EL (cell line): ENCODE measurements at places on chromosomes 11 and 22.

DNA sequence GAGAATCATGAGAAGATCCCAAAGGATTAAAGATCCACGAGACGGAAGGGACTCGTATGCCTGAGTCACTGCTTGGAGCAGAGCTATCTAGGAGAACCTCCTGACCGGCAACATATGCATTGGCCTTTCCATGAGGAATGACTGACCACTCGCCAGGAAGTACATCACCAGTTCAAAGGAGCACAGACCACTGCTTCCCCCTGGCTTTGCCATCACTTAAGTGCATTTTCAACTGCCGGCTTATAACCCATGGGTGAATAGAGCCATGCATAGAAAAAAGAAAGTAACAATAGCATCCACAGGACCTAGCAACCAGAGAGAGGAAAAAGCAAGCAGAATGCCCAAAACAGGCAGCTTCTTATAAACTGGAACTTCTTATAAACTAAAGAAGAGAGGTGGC is 98.3 kb upstream of the ZC3H12C start:
- DNase-seq, result no peak

- peak; percentile 81 for DNase-seq
Observed at GRCh38 chr11:34214961-34215805, 109.8 kb downstream of the NAT10 start.

GRCh38 chr11:124807201-124807600 is 7.0 kb upstream of the MSANTD2 start:
- no peak for DNase-seq

DNA sequence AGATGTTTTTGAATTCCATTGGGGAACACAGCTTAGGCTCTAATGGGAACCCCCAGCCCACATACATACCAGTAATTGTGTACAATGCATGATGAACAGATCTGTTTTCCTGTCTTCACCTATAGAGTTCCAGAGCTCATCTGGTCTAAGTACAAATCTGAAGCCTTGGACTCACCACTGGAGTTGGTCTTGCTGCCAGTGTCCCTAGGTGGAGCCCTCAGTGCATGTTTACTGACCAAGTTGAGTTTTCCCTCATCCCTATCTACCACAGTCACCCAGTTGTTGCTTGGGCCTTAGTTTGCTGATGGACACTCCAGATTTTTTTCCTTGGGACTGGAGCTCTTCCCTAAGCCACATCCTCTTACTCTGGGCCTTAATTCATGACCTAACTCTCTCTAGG is 159.2 kb upstream of the DDI1 start:
- peak; percentile 13 for DNase-seq

GRCh38 chr22:26597480-26597879 is 7.5 kb upstream of the TPST2 start:
- no peak for DNase-seq

DNA sequence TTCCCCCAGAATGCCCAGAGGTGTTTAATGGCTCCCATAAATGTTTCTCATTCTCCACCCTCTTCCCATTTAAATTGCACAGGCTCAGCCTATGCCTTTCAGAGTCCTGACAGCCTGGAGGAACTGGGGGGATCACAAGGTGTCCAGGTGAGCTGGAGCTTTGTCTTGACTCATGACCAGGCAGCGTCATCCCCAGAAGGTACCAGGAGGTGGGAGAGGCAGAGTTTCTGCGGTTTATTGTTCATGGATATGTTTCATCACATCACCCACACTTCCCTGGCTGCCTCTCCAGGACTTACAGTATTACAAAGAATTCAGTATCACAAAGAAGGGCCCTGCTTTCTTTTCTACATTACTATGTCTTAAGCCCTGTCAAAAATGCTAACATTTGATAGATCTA is 103.2 kb upstream of the GALNT18 start:
- DNase-seq, result no peak

GRCh38 chr22:20174785-20175596 is 24.1 kb upstream of the CCDC188 start:
- no peak for DNase-seq

DNA sequence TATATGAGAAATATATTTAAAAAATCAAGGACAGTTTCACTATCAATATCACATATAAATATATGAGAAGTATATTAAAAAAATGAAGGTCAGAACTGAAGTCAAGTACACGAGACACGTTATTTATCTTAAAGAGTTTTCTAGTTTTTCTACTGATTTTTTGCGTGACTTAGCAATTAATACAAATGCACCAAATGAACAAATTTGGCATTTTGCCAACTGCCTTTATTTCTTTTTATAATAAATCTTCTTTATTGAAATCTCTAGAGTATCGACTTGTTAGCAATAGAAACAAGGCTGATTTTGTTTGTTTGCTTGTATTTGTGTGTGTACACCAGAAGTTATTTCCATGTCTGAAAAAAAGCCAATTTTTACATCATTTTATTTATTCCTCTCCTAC is 1684.7 kb upstream of the RAG2 start:
- no peak for DNase-seq

- peak; percentile 82 for DNase-seq
Observed at GRCh38 chr11:131867457-131868257, 497.2 kb downstream of the NTM start.

DNA sequence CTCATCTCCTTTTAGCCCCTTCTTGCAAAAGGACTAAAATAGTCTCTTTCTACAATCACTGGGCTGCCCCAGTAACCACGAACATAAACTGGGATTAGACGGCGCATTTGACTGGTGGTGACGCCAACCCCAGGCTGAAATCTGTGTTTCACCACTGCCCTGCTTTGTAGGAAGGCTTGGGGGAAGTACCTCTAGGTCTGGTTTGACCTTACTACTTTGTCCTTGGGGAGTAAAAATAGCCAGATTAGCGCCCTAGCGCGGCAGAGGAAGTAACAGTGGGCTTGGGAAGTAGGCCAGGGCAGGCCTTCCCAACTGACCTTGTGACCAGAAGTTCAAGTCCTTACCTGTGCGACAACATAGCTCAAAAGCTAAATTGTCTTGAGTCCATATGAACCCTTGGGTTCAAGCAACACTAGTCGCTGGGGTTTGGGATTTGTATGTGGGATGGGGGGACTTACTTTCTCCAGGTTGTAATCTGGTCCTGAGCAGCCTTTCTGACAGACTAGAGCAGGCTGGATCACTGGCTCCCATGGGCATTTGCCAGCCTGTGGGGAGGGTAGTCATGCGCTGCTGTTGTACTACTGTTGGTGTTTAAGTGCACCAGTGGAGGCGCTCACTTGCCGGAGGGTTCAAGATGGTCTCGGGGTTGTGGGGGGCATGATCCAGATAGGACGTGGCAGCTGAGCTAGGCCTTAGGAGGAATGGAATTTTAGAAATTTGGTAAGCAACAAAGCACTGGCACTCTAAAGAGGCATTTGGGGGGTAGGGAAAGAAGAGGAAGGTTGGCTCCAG is 953 bp upstream of the PACS1 start:
- peak; percentile 87 for DNase-seq

- no peak for DNase-seq
Observed at GRCh38 chr11:71302911-71303310, 50.5 kb upstream of the SHANK2 start.

DNA sequence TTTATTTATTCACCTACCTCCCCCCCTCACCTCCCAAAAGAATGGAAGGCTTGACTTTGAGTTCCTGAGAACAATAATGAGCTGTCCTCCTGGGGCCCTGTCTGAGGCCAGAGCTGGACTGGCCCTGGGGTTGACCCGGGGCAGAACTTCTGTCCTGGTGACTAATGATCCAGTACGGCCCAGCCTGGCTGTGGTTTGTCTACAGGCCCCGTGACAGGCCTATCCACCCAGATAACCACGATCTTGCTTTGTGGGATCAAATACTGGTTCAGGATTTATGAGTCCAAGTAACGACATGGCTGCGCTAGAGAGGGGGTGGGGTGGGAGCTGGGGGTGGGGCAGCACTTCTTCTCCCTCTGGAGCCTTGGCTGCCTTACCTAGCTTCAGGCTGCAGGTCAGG is 81.5 kb downstream of the WT1 start:
- DNase-seq, result no peak

DNA sequence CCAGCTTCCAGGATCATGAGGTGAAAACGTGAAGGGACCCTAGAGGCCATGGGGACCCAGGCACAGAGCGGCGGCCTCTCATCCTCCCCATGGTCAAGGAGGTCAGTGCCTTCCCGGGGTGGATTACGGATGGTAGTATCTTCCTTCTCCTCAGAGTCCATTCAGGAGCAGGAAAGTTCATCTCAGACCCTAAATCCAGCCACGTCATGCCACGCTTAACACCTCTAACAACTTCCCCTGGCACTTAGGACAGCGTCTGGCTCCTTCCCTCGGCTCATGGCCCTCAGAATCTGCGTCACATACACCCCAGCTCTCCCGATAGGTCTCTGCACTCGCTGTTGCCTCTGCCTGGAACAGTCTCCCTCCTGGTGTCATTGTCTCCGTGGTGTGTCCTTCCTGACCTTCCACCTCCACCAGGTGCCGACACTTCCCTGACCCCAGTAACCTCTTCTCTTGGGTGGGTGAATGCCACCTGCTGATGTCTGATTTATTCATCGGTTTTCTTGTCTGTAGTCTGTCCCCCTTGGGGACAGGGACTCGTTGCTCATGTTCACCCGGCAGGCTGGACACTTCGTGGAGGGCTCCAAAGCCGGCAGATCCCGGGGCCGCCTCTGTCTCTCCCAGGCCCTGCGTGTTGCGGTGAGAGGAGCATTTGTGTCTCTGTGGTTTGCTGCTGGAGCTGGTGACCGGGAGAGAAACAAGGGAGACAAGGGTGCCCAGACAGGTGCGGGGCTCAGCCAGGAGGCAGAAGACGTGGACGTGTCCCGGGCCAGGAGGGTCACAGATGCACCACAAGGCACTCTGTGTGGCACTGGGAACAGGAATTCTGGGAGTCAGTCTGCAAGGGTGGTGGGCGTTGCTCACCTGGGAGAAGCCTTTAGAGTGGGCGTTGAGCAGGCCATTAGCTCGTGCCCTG is 1.4 kb downstream of the MYEOV start:
- DNase-seq, result no peak

DNA sequence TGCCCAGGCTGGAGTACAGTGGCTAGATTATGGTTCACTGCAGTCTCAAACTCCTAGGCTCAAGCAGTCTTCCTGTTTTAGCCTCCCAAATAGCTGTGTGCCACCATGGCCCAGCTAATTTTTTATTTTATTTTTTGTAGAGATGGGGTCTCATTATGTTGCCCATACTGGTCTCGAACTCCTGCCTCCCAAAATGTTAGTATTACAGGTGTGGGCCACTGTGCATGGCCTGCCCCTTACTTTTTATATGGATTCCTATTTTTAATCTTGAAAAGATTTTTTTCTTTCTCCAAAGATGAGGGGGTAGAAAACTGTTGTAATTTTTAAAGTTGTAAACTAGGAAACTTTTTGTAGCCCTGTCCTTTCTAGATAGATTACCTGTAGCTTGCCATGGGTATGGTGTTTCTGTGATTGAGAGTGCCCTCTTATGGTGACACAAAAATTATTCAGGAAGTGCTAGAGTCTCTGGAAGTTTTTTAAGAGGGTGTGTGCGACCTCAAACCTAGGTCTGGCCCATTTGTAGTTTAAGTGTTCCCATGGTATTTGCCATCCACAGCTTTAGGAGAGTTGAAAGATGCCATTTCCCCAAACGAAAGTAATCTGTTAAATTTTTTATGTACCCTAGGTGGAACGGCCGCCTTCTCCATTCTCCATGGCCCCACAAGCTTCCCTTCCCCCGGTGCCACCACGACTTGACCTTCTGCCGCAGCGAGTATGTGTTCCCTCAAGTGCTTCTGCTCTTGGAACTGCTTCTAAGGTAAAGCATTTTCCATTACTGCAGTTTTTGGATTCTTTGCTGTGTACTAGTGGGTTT is 32.4 kb downstream of the MCAM start:
- DNase-seq, result peak; percentile 42

GRCh38 chr11:69541501-69542313 is 60.2 kb downstream of the LINC01488 start:
- DNase-seq, result peak; percentile 35

DNA sequence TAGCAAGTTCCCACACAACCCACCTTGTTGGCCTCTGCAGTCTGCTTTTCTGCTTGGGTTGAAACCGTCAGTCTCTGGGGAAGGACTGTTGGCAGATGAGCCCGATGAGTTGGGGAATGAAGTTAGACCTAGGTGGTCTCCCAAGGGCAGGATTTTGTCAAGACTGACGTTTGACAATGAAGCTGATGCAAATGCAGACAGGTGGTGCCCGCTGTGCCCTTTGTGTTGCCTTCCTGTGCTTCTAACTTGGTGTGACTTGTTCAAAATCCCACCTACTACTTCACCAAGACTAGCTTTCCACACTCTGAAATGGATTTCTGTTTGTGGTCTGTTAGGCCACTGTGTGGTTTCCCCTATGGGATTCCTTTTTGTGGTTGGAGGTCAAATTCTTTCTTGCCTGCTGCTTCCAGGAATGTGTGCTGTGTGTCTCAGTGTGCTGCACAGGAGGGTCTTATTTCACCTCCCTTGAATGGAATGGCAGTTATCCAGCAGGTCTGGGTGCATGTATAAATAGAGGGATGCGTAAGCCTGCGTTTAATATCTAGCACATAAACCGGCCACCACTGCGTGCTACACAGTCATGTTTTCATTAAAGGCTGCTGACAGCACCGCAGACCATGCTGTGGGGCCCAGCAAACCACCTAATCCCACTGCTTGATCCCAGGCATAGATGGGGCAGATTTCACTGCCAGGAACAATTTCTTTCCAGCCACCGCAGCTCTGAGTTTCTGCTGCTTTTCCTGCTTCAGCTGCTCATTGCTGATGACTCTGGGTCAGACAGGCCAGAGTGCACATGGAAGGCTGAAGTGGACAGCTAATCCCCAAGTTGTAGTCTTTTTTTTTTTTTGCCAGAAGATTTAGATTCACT is 44.8 kb downstream of the ADAMTS8 start:
- DNase-seq, result peak; percentile 89

GRCh38 chr11:66856496-66857233 is at the start of gene LRFN4:
TSS of gene LRFN4 (plus strand) at chr11:66857064. CDS start at chr11:66857745, 681 bp downstream.
- peak; percentile 20 for DNase-seq

DNA sequence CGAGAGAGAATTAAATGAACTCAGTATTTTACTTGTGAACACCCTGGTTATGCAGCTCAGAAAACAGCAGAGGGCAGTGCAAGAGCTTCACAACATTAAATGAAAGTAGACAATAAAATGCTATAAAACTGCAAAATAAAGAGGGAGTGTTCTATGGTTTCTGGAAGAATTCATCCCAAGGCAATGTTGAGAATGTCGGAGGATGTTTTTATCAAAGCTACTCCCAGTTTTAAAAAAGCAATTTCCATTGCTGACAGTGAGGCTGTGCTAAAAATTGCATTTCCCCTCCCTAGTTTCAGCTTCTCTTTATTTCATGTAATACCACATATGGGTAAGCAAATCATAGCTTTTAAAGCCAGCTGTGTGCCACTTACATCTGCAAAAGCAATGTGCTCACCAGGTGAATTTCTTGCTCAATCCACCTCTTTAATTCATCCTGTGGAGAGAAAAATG is 296.8 kb downstream of the RAB38 start:
- DNase-seq, result peak; percentile 56

- DNase-seq, result peak; percentile 20
Observed at GRCh38 chr11:86416494-86416893, 41.8 kb downstream of the CCDC81 start.
